ENCODE measurements at places on chromosomes 4 and X.

DNA sequence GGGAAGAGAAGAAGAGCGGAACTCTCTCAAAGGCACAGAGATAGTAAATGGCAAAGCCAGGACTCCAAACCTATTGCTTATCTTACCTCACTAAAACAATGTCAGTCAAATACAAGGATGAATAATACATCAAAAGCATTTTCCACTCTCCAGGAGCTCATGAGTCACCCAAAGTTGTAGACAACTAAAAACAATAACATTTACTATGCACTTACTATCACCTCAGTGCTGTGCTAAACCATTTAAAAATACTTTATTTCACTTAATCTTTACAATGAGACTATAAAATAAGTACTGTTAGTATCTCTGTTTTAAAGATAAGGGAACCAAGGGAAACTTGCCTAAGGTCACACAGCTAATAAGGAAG lies 163.2 kb upstream of the SPANXC start:
- no peak for DNase-seq

GRCh38 chr4:93870876-93871458 lies 42.4 kb downstream of the ATOH1 start:
- no peak for DNase-seq

DNA sequence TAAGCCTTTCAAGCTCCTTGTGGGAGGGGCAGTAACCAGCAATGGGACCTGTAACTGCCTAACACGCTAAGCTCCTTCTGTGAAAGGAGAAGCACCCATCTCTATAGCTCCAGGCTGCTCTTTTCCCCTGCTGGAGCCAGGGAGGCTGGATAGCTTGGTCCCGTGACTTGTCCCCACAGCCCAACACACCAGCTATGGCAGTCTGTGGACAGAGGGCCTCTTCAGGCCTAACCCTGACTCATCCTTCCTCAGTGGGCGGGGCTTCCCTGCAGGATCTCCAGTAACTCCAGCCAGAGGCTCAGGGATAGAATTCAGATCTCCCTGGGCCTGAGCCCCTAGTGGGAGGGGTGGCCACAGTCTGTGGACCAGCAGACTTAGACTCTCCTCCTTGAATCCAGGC lies 1290.1 kb downstream of the PCDH7 start:
- peak; percentile 90 for DNase-seq

DNA sequence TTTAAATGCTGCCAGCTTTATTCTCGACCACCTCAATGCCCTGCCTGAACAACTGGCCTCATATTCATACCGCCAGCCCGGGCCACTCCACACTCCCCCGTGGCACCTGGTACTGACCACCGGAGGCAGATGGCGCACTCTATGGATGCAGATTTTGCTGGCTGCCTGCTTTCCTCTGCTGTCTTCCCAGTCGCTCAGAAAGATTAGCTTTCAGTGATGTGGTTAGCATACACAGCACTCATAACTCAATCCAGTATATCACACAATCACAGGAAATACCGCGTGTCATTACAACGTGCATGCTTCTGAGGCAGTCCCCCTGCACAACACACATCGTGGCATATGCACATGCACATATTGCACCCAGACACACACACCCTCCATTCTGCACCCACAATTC lies 147.2 kb upstream of the BCOR start:
- no peak for DNase-seq

- DNase-seq, result no peak
Measured at GRCh38 chr4:181550381-181550780, 692.8 kb upstream of the TENM3 start.

- DNase-seq, result no peak
Measured at GRCh38 chr4:81951891-81952455, 421.8 kb downstream of the HNRNPD start.

DNA sequence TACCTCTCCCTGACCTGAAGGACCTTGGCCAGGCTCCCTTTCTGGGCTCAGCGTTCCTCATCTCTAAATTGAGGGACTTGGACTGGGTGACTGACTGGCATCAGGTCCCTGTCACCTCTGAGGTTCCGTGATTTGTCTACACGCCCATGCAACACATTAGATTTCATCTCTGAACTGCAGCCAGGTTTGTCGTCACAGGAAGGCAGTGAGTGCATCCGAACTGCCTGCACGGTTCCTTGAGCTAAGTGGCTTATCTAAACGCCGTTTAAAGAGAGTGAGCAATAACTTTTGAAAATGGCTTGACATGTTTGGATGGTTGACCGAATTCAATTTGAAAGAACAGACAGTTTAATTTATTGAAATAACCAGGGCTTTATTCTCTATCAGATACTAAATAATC lies 70.1 kb downstream of the PCYT1B start:
- DNase-seq, result no peak

DNA sequence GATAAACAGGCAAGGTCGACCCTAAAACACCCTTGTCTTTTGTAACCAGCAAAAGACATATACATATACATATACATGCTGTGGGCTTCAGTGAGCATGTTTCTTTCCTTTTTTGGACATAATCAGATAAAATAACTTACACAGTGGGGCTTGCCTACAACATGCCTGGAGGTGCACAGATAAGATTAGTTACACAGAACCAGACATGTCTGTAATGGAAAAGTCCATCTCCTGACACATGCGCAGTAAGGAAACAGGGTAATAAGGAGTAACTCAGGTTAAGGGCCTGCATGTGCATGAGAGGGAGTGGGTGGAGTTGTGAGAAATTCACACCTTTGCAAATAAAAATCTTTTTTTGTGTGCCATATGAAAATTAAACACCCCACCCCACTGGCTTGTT lies 3.4 kb downstream of the UGT2A1 start:
- DNase-seq, result no peak

DNA sequence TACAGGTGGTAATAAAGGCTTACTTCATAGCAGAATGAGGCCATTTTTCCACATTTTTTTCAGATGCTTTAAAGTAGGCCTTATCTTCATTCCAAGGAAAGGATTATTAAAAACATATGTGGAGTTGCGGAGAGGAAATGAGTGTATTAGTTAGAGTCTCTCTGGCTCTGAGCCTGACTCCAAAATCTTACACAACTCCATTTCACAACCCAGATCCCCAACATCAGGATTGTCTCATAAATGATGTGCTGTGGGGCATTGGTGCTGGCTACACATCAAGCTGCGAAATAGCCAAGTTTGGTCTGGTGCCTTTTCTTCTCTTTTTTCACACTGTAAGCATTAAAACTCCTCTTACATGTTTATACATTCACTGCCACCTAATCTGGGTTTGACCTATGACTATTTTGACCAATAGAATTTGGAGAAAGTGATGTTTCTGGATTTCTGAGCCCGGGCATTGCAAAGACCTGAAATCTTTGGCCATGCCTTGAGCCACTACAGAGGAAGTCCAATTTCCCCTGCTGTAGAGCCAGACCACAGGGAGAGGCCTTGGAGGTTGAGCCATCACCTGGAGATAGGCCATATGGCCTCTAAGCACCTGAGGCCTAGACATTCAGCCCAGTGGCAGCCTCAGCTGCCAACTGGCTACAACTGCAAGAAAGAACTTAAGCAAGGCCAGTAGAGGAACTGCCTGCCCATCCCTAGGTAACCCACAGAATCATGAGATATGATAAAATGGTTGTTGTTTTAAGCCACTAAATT lies 16.7 kb upstream of the SOD3 start:
- DNase-seq, result no peak

GRCh38 chr4:8144359-8144758 lies 14.3 kb downstream of the ABLIM2 start:
- no peak for DNase-seq

DNA sequence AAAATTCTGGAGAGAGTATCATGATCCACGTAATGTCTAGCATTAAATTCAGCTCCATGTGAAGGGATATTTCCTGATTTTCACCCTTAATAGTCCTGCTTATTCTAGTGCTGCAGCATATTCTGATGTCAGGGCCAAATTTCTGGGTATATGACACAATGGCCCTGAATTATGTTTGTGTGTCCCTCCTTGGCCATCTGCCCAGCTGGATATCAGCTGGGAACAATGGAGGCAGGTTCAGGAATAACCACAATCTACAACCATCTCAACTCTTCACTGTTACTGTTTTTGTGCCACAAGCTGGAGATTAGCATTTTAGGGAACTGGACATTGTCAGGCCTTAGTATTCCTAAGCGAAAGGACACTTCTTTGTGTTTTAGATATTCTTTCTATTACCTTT lies 3.5 kb downstream of the GLRB start:
- no peak for DNase-seq

- peak; percentile 82 for DNase-seq
Measured at GRCh38 chr4:125315576-125316400, 1.0 kb downstream of the FAT4 start.

GRCh38 chrX:39514801-39515200 lies 583.0 kb downstream of the BCOR start:
- DNase-seq, result no peak

GRCh38 chrX:2192584-2193272 lies 308.0 kb downstream of the DHRSX start:
- DNase-seq, result no peak

- no peak for DNase-seq
Measured at GRCh38 chr4:57911203-57911602, 801.0 kb upstream of the IGFBP7 start.

DNA sequence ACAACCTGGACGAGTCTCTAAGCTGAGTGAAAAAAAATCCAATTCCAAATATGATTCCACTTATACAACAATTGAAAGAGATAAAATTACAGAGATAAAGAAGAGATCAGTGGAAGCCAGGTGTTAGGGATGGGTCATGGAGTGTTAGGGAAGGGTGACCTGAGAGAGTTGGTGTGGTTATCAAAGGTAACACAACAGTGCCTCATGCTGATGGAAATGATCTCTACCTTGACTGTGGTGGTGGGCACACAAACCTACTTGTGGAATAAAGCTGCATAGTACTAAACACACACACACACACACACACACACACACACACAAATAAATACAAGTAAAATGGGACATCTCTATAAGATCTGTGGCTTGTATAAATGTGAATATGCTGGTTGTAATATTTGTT lies 26.0 kb downstream of the BEND2 start:
- no peak for DNase-seq

DNA sequence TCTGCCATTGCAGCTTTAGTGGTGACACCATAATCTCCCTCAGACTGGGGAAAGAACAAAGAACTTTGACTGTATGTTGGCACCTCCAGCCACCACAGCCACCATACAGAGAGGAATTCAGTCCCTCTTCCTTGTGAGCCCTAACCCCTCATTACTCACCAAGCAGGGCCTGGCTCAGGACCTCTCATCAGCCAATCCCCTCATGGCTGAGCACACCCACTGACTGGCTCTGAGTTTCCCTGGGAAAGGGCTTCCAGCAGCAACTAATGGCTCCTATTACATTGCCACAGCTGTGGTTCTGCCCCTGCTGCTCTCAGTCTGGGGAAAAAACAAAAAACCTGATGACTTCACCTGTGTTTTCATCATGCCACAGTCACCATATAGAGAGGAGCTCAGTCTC lies 1482.6 kb downstream of the FAM133A start:
- DNase-seq, result peak; percentile 68

GRCh38 chr4:143337600-143338287 lies 1.1 kb downstream of the GAB1 start:
- peak; percentile 61 for DNase-seq

GRCh38 chr4:119010909-119011606 lies 122.4 kb downstream of the SYNPO2 start:
- DNase-seq, result no peak

GRCh38 chrX:20746690-20747089 lies 480.0 kb upstream of the RPS6KA3 start:
- no peak for DNase-seq

GRCh38 chrX:12865359-12865758 lies 1.5 kb upstream of the TLR7 start:
- no peak for DNase-seq

DNA sequence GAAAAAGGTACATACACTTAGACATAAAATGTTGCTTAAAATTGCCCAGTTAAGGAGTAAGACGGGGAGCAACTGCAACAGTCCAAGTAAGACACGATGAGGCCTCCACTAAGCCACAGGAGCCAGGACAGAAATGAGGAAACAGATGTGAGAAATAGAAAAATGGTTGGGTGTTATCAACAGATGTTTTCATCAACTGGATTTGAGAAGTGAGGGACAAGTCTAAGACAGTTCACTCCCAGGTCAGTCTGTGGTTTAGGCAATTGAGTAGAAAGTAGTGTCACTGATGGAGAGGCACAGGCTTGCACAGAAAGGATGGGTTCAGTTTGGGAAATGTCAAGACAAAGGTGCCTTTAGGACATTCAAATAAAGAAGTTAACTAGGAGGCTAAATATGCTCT lies 23.5 kb upstream of the PHF8 start:
- no peak for DNase-seq

DNA sequence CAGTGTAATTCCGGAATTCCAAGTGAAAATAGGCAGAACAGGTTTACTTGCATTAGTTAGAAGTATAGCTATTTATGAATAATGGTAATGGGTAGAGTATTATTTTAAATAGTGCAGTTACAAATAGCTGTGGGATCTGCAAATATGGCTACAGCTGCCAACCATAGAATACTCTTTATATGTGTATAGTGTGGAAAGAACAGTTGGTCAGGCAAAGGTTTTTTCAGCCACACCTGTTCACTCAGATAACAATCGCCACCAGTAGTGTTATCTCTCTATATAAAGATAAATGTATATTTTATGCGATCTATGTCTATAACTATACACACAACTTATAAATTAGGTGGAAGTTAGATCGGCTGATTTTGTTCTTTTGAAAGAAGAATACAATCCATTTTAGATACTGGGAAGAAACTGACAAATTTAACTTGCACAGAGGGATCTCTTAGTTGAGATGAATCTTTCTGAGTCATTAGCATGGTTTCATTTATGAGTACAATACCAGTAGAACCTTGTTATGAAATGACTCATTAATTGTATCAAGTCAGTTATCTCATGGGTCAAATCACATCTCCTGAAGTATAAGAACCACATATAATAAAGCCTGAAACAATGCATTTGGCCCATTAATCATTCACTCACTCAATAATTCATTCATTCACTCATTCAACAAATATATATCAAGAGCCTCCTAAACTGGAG lies 100.9 kb upstream of the NR3C2 start:
- no peak for DNase-seq

DNA sequence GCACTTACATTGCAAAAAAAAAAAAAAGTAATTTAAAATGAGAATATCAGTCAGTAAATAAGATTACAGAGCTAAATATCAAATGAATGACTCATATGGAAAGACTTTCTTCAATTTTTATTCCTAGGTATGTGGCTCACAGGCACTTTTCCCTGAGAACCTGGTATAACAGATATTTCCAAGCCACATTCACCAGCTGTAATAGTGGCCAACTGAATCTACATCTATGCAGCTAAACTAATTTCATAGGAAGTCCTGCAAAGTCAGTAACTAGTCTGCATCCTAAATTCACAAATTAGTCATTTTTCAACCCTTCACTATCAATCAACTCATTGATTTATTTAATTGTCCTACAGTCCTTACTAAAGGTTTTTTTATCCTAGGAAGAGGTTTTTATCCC lies 5.6 kb downstream of the PDE5A start:
- DNase-seq, result no peak
